NCI-H526 treated with DMSO at 0.1 percent for 48 hours (cell line): ENCODE measurements at places on chromosomes 1 and 21.

DNA sequence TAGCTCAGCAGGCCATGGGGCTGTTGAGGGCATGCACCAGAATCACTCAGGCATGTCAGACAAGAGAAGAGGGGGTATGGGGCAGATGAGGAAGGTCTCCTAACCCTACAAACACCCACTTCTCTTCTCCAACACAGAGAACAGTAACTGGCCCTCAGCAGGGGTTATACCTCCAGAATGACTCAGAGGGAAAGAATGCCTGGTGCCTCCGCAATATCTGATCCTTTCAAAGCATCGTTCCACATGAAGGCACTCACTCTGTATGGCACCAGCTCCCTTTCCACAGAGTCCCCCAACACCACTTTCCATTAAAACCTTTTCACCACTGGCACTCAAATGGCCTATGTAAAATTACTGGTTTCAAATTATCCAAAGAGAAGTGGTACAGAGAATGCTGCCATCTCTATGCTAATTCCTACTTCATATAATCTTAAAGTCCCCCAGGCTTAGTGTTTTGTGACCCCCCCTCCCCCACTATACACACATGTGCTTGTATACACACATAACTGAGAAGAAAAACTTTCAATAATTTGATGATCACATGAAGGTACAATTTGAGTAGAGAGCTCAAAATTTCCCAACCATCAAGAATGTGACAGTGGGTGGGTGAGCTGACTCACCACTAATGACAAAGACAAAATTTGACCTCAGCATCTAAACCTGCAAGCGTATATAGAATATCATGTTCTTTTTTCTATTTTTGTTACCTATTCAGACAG lies 91.5 kb downstream of the SIPA1L2 start:
- no peak for DNase-seq

DNA sequence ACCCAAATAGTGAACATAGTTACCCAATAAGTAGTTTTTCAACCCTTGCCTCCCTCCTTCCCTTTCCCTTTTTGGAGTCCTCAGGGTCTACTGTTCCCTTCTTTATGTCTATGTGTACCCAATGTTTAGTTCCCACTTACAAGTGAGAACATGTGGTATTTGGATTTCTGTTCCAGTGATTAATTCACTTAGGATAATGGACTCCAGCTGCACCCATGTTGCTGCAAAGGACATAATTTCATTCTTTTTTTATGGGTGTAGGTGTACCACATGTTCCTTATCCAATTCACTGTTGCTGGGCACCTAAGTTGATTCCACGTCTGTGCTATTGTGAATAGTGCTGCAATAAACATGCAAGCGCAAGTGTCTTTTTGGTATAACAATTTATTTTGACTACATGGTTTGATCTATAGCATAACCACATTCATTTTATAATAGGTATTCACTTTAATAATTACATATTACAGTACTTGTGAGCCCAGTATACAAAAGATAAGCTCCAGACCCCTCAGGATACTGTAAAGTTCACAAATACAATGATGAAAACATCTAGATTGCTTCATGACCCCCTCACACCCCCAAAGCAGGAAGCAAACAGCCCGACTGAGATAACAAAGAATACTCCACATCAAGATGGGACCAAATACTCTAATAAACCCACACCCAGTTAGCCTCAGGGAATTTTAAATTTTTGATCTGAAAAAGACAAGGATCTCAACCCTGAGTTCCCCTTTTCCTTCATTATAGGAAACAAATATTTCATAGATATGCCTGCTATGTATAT lies 45.3 kb downstream of the PUM1 start:
- no peak for DNase-seq

DNA sequence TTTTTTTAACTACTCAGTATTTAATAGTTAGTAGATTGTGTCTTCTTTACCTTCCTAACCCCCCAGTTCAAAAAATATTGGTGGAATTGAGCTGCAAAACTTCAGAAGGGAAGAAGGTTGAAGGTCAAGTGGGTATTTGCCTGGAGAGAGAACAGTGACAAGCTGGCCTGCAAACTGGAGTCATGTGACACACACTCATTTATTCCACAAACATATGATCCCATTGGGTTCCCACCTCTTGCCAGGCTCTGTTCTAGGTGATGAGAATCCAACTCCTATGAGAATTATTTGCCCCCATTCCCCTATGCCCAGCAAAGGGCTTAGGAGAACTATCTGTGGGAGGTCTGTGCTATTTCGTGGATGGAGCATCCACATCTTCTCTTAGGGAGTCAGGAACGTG lies 3.5 kb upstream of the PEF1 start:
- DNase-seq: no peak

- DNase-seq: peak; percentile 58
Observed at GRCh38 chr1:185044387-185044786, 971 bp upstream of the RNF2 start.

DNA sequence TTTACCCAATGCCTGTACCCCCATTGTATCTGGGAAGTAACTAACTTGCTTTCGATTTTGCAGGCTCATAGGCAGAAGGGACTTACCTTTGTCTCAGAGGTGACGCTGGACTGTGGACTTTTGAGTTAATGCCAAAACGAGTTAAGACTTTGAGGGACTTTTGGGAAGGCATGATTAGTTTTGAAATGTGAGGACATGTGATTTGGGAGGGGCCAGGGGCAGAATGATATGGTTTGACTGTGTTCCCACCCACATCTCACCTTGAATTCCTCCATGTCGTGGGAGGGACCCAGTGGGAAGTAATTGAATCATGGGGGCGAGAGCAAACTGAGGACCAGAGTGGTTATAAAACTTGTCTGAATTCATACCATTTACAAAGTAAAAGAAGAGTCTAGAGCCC lies 77.1 kb upstream of the HOOK1 start:
- DNase-seq: no peak

DNA sequence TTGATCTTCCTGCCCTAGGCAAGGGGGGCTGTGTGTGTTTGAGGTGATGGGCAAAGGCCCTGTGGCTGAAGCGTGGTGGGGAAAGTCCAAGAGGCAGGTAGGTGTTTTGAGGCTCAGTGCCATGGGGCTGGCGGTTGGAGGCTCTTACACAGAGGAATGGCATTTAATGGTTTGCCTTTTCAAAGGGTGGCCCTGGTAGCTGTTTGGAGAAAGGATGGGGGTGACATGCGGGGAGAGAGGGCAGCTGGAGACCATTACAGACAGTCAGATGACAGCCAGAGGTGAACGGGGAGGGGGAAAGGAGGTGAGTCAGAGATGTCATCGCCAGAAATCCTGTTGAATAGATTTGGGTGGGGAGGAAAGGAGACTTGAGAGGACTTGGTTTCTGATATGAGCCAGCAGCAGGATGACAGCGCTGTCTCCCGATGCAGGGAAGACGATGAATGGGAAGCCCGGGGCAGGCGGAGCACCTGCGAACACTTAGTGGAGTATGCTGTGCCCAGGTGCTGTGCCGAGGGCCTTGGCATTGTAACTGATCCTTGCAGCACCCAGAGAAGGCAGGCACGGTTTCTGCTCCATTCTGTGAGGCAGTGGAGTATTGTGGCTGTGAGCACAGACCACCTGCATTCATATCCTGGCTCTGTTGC lies 56.3 kb downstream of the MAN1C1 start:
- no peak for DNase-seq

DNA sequence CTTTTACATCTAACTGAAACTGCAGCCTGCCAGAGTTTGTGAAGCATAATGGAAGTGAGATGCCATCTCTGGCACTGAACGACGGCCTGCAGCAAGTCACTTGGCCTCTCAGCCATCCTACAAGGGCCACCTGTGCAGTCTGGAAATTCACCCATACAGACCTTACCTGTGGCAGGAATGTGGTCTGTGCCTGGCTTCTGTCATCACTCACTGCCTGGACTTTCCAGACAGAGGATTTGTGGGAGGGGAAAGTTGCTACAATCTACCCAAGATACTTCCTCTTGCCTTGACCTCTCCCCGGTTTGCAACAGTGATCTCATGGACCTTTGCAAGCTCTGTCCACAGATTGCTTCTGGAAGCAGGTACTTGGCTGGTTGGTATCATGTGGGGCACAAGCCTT lies 58.4 kb upstream of the ATP1B1 start:
- no peak for DNase-seq

DNA sequence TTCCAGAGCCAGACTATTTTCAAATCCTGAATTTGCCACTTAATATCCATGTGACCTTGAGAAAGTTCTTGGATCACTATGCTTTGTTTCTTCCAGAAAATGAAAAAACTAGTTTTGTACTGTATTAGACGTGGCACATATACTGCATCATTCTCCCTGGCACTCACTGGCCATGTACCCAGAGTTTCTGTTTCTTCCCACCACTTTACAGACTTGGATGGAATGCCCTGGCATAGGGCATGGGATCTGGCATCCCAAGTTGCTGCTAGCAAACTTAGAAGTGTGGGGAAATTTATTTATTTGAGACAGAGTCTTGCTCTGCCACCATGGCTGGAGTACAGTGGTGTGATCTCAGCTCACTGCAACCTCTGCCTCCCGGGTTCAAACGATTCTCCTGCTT lies 10.0 kb downstream of the KLF18 start:
- no peak for DNase-seq

DNA sequence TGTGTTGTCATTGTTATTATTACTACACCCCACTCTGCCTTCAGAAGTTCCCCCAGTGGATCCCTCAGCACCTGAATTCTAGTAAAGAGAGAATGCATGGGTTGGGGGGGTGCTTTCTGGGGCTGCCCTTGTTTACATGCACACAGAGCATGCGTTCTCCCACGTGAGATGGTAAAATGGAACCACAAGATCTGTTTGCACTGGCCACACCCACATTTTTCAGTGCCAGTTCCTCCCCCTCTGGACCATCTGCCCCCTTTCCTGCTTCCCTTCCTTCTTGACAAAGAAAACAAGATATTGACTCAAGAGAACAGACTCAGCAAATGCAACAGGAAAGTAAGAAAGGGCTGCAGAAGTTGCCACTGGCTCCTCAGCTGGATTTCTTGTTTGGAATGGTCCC lies 8.9 kb downstream of the SLC6A17 start:
- no peak for DNase-seq
